Osteoblast (primary cell): ENCODE measurements at places on chromosomes 16 and 17. TPM values are rescaled to one million over a fixed set of nuclear protein-coding genes. Genes with fewer than 3 reads are reported as not detected.

- no peak for DNase-seq
- H3K4me1 ChIP-seq = no peaks in the 10 kb centered on the region
- H3K27me3 ChIP-seq = peaks cover 6% of the 10 kb centered on the region
- H3K36me3 ChIP-seq = no peaks in the 10 kb centered on the region
Observed at GRCh38 chr16:48478393-48478792, 93.2 kb upstream of the SIAH1 start.

DNA sequence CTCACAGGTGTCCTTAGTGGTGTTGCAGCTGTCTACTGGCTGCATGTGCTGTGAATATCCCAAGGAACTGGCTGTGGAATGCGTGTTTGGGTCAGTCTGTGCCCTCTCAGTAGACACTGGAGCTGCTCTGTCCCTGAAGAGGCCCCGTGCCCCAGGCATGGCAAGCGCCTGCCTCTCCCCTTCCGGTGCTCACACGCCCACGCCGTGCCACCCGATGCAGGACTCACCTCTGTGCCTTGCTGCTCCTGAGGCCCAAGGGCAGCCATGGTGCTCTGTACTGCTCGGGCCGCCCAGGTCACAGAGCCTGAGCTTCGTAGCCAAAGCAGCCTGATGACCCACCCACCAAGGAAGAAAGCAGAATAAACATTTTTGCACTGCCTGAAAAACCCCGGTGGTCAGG, 10.0 kb downstream of the RGS11 start:
- H3K4me3 ChIP-seq = no peak overlapping the region
- no peaks in the 10 kb centered on the region for H3K27me3 ChIP-seq
- peaks cover 3% of the 10 kb centered on the region for H3K36me3 ChIP-seq
- DNase-seq = peak; percentile 51
- no peaks in the 10 kb centered on the region for H3K4me1 ChIP-seq
- H3K27ac ChIP-seq = no peak overlapping the region

DNA sequence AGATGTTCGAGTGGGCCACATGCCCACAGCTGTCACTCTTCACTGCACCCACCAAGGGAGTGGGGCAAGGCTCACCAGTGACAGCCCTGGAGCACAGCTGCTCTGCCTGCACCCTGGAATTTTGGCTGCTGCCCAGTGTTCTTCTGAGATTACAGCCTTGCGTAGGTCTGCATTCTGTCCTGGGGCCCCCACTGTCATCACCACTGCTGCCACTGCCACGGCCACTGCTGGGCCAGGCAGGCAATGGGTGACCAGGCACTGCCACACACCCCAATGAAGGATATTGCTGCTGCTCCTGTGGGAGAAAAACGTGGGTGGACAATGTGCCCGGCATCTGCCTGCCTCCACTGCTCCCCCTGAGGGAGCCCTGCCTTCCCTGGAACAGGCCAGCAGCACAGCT, 1717.0 kb downstream of the TP53TG3F start:
- no peaks in the 10 kb centered on the region for H3K27me3 ChIP-seq
- no peak for DNase-seq
- H3K4me3 ChIP-seq = no peak overlapping the region
- no peaks in the 10 kb centered on the region for H3K36me3 ChIP-seq

DNA sequence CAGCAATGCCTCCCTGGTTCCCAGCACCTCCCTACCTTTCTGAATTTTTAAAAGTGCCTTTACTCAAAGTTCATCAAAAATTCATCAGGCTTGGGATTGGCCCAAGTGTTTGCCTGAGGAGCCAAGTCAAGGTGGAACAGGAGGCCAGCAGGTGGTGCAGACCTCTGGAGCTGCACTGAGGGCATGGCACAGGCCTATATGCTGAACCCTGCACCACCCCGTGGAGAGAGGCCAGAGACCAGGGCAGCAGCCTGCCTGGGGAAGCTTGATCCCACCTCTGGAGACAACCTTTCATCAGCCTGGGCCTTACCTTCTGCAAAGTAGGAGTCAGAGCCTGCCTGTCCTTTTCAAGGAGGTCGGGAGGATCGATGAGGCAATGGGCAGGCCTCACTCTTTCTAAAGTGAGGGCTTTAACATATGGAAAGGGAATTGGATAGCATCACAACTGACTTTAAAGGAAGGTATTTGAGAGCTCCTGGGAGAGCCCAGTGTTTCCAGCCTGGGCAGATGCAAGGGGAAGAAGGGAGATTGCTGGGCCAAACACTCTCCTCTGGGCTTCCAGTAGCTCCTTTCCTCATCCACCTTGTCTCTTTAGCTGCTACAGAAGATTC, 31.8 kb upstream of the TMEM132E start:
- DNase-seq = no peak
- H3K27ac ChIP-seq = no peak overlapping the region
- H3K4me3 ChIP-seq = no peak overlapping the region
- H3K4me1 ChIP-seq = no peaks in the 10 kb centered on the region
- H3K36me3 ChIP-seq = no peaks in the 10 kb centered on the region
- H3K27me3 ChIP-seq = no peaks in the 10 kb centered on the region

- no peak overlapping the region for H3K4me3 ChIP-seq
- DNase-seq = no peak
Observed at GRCh38 chr17:60752873-60753577, 75.4 kb downstream of the BCAS3 start.

DNA sequence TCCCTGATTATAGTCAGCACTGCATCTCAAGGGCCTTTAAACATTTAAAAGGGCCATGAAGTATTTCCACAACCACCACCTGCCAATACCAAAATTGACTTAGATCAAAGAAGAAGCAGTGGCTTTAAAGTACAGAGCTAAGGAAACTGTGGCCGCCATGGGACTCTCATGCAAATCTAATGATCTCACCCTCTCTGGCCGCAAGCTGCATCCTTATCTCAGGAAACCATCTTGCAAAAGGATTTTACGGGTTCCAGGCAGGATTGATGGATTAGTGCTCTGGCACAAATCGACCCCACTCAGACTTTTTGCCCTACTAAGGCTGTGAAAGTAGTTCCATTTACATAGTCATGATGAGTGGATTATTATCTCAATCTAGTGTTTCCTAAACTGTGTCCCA, 22.6 kb downstream of the CDRT4 start:
- no peak for DNase-seq
- H3K36me3 ChIP-seq = no peaks in the 10 kb centered on the region
- no peak overlapping the region for H3K4me3 ChIP-seq
- no peaks in the 10 kb centered on the region for H3K4me1 ChIP-seq
- no peaks in the 10 kb centered on the region for H3K27me3 ChIP-seq
- H3K27ac ChIP-seq = no peak overlapping the region

- H3K36me3 ChIP-seq = no peaks in the 10 kb centered on the region
- H3K4me3 ChIP-seq = no peak overlapping the region
Observed at GRCh38 chr17:37384560-37385149, 8.9 kb downstream of the C17orf78 start.

GRCh38 chr16:58472827-58473226, 27.1 kb upstream of the NDRG4 start:
- H3K4me1 ChIP-seq = no peaks in the 10 kb centered on the region
- peaks cover 18% of the 10 kb centered on the region for H3K27me3 ChIP-seq
- no peaks in the 10 kb centered on the region for H3K36me3 ChIP-seq
- H3K27ac ChIP-seq = no peak overlapping the region

GRCh38 chr16:90012991-90013745, 6.1 kb downstream of the DBNDD1 start:
- H3K4me3 ChIP-seq = no peak overlapping the region
- no peaks in the 10 kb centered on the region for H3K36me3 ChIP-seq
- DNase-seq = peak; percentile 82
- no peaks in the 10 kb centered on the region for H3K27me3 ChIP-seq
- H3K4me1 ChIP-seq = no peaks in the 10 kb centered on the region
- H3K27ac ChIP-seq = no peak overlapping the region

DNA sequence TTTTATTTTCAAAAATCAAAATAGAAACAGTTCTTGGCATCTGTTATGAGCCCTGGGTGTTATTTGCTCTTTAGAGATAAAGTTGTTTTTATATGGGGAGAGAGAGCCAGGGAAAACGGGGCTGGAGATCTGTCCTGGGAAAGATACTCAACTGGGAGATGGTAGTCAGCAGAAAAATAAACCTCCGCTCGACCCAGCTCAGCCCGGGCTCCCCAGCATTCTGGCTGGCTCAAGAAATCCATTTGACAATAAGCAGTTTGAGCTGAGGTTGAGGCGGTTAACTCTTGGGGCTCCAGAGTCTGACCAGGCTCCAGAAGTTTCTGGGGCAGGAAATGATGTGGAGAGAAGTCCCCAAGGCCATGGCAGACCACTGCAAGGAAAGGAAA, 151.9 kb downstream of the IRX5 start:
- H3K36me3 ChIP-seq = no peaks in the 10 kb centered on the region
- H3K4me1 ChIP-seq = peaks cover under 1% of the 10 kb centered on the region
- no peak overlapping the region for H3K27ac ChIP-seq
- no peak for DNase-seq

- H3K27me3 ChIP-seq = no peaks in the 10 kb centered on the region
- no peak overlapping the region for H3K4me3 ChIP-seq
- no peaks in the 10 kb centered on the region for H3K4me1 ChIP-seq
- H3K27ac ChIP-seq = no peak overlapping the region
- DNase-seq = no peak
- H3K36me3 ChIP-seq = no peaks in the 10 kb centered on the region
Observed at GRCh38 chr17:13256545-13256944, 238.7 kb upstream of the ELAC2 start.

- no peak overlapping the region for H3K4me3 ChIP-seq
- no peaks in the 10 kb centered on the region for H3K4me1 ChIP-seq
- DNase-seq = peak; percentile 76
- peaks cover 21% of the 10 kb centered on the region for H3K27me3 ChIP-seq
Observed at GRCh38 chr17:57045868-57046704, 39.0 kb upstream of the AKAP1 start.

GRCh38 chr16:8194794-8195193, 395.5 kb downstream of the TMEM114 start:
- H3K4me3 ChIP-seq = no peak overlapping the region
- H3K27me3 ChIP-seq = no peaks in the 10 kb centered on the region
- no peaks in the 10 kb centered on the region for H3K36me3 ChIP-seq
- H3K4me1 ChIP-seq = no peaks in the 10 kb centered on the region
- no peak for DNase-seq
- H3K27ac ChIP-seq = no peak overlapping the region

DNA sequence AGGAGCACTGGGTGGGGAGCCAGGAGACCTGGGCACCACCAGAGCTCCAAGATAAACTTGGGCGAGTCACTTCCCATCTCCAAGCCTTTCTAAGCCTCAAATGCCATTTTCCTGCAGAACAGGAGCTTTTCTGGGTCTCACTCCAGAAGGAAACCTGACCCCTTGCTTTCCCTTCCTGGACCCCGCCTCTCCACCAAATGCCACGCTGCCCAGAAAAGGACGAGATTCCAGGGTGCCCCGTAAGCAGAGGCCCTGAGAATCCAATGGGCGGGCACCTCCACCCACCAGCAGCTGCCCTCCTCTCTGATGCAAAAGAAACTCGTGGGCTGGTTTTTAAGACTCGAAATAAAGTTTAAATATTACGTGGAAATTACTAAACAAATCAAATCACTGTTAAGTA, 31.3 kb downstream of the ZNF423 start:
- peaks cover 3% of the 10 kb centered on the region for H3K27me3 ChIP-seq
- DNase-seq = no peak
- peaks cover 29% of the 10 kb centered on the region for H3K4me1 ChIP-seq
- H3K27ac ChIP-seq = no peak overlapping the region
- no peaks in the 10 kb centered on the region for H3K36me3 ChIP-seq
- no peak overlapping the region for H3K4me3 ChIP-seq

DNA sequence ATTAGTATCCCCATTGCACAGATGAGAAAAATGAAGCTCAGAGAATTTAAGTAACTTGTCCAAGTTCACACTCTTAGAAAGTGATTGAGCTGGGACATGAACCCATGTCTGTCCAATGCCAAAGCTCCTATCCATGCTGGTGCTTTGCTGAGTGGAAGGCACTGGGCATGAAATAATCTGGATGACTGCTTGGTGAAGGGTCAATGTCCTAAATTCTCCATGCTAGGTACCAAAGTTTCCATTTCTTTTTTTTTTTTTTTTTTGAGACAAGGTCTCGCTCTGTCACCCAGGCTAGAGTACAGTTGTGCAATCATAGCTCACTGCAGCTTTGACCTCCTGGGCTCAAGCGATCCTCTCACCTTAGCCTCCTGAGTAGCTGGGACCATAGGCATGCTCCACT, 153.6 kb upstream of the ERCC4 start:
- no peaks in the 10 kb centered on the region for H3K27me3 ChIP-seq
- no peak overlapping the region for H3K27ac ChIP-seq
- no peaks in the 10 kb centered on the region for H3K36me3 ChIP-seq

DNA sequence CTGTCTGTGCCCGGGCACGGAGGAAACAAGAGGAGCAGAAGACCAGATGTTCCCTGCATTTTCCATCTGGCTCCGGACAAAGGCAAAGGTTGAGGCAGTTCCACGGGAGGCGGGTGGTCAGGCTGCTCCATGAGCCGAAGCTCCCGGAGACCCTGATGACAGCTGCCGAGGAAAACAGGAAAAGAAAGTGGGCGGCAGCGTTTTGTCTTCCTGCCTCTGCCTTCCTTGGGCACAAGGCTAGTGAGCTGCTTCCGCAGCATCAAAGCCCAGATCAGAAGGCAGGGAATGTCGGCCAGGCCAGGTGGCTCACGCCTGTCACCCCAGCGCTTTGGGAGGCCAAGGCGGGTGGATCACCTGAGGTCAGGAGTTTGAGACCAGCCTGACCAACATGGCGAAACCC, 16.2 kb downstream of the SLC43A2 start:
- no peak overlapping the region for H3K4me3 ChIP-seq
- H3K4me1 ChIP-seq = peaks cover 2% of the 10 kb centered on the region
- no peaks in the 10 kb centered on the region for H3K27me3 ChIP-seq
- no peak overlapping the region for H3K27ac ChIP-seq
- DNase-seq = no peak
- H3K36me3 ChIP-seq = peaks cover 23% of the 10 kb centered on the region

DNA sequence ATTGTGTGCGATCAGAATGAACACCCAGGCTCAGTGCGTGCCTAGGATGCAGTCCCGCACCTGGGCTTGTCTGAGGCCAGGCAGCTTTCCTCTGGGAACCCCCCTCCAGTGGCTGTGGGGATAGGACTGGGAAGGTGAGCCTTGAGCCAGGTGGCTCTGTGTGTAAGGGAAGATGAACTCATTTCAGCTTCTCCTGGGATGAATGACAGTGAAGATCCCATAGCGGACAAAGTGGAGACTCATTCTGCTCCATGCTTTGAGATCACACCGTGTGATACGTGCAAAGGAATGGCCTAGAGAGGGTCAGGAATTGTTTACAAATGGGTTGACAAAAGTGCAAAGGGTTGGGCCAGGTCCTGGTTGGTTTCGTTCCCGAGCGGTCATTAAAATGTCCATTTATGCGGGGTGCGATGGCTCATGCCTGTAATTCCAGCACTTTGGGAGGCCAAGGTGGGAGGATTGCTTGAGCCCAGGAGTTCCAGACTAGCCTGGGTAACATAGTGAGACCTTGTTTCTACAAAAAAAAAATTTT, 15.8 kb downstream of the GPRC5C start:
- peak; percentile 50 for DNase-seq
- no peaks in the 10 kb centered on the region for H3K36me3 ChIP-seq
- no peak overlapping the region for H3K4me3 ChIP-seq
- peaks cover 6% of the 10 kb centered on the region for H3K27me3 ChIP-seq

- no peak overlapping the region for H3K4me3 ChIP-seq
- no peak for DNase-seq
- H3K27ac ChIP-seq = no peak overlapping the region
- H3K27me3 ChIP-seq = no peaks in the 10 kb centered on the region
- H3K4me1 ChIP-seq = no peaks in the 10 kb centered on the region
Observed at GRCh38 chr17:11589716-11590115, 8.6 kb upstream of the DNAH9 start.

ADAP2 gene
- total RNA-seq = 0.29 and 0.72 TPM in 2 replicates

OR3A2 gene
- not detected in 2 replicates for total RNA-seq

MYO15A gene
- total RNA-seq = 1.1 and 1.2 TPM in 2 replicates

NPIPB9 gene
- 1.8 and 2.7 TPM in 2 replicates for total RNA-seq

NPIPA8 gene
- total RNA-seq = not detected in 2 replicates

CD79B gene
- total RNA-seq = 0.36 and 0.59 TPM in 2 replicates

PRR29 gene
- 0.36 and 0.88 TPM in 2 replicates for total RNA-seq

ASPA gene
- 0.36 and 0.59 TPM in 2 replicates for total RNA-seq

PLXDC1 gene
- total RNA-seq = 2.9 and 3.8 TPM in 2 replicates
